ENCODE measurements at places on chromosomes 3 and 15.

DNA sequence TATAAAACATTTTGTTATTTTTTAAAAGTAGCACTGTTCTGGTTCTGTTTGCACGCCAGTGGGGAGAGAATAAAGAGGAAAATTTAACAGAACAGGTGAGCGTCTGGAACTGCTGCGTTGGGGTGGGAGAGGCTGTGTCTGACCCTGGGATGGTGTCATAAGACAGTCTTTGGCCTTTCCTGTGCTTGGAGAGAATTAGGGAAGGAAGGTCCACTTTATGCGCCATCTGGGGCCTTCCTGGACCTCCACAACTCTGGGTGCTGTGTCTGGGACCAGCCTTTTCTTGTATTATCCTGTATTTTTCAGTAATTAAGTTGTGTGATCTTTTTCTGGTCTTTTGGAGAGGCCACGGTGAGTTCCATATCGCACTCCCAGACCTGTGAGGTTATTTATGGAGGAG, 3.3 kb downstream of the FAM43A start:
- DNase-seq, result no peak

- no peak for DNase-seq
These were observed 588.3 kb upstream of the NAALADL2 start for GRCh38 chr3:174270841-174271240.

DNA sequence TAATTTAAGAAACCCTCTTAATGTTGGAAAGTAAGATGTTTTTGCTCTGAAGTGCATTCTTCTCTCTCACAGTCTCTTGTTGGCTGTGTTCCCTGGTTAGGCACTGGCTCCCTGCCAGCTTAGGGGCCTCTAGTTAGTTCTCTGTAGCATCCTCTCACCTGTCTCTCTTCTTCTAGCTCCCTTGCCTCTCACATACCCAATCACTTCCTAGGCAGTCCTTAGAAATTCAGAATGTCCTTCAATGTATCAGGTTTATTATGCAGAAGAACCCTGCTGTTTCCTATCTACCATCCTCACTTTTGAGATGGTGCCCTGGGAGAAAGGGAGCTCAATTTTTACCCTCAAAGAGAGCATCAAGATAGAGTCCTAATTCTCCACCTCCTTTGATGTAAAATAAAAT, 36.2 kb upstream of the CPNE4 start:
- no peak for DNase-seq

DNA sequence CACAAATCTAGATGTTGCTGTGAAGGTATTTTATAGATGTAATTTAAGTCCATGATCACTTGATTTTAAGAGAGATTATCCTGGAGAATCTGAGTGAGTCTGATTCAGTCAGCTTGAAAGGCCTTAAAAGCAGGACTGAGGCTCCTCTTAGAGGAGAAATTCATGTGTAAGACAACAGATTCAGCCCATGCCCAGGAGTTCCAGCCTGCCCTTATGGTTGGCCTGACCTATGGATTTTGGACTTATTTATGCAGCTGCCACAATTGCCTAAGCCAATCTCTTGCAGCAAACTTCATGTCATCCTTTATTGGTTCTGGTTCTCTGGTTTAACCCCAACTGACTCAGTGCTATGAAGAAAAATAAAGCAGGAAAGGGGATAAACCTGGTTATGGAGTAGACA, 296.5 kb upstream of the RASGRP1 start:
- no peak for DNase-seq

DNA sequence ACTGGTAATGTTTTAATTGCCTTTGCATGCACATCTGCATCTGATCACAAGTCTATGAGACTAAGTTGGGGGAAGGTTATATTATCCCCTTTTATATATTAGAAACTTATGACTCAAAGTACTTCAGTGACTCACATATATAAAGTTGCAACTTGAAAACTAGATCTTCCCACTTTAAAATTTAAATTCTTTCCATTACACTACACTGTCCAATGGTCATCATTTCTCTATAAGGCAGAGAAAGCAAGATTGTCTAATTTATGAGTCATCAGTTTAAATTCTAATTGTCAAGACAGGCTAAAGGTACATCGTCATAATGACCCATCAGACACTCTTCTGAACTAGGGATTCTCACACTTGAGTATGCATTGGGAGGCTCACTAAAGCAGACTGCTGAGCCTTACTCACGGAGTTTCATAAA, 37.9 kb downstream of the CPA3 start:
- DNase-seq, result no peak

GRCh38 chr15:96340598-96341512, 10.4 kb downstream of the NR2F2 start:
- DNase-seq, result peak; percentile 86

DNA sequence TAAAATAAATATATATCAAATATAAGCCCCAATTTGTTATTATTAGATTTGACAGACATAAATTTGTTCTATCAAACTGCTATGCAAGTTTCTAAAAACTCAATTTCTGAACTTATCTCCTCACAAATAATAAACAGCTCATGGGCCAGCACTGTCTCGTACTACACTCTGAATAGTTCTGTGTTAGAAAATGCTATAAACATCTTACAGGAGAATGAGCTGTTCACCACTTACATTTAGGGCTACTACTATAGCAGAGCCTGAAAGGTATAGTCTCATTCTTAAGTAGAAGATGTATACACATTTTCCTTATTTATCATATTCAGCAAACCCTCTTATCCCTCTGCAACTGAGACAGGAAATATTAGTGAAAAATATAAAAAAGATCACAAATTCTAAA, 12.6 kb downstream of the SLC12A6 start:
- no peak for DNase-seq

- no peak for DNase-seq
These were observed 87.4 kb downstream of the ADAMTS9 start for GRCh38 chr3:64600246-64600950.

- no peak for DNase-seq
These were observed 63.2 kb downstream of the XXYLT1 start for GRCh38 chr3:195207731-195208130.

- DNase-seq, result no peak
These were observed 299.7 kb upstream of the LMCD1 start for GRCh38 chr3:8201886-8202285.

- no peak for DNase-seq
These were observed 73.0 kb downstream of the OXNAD1 start for GRCh38 chr3:16337856-16338540.

All from right forelimb (tissue), 1 donor.